ENCODE measurements at places on chromosomes 11 and 22.
A peak's percentile ranks its signal among the peaks of the same experiment; 100 is the strongest.

DNA sequence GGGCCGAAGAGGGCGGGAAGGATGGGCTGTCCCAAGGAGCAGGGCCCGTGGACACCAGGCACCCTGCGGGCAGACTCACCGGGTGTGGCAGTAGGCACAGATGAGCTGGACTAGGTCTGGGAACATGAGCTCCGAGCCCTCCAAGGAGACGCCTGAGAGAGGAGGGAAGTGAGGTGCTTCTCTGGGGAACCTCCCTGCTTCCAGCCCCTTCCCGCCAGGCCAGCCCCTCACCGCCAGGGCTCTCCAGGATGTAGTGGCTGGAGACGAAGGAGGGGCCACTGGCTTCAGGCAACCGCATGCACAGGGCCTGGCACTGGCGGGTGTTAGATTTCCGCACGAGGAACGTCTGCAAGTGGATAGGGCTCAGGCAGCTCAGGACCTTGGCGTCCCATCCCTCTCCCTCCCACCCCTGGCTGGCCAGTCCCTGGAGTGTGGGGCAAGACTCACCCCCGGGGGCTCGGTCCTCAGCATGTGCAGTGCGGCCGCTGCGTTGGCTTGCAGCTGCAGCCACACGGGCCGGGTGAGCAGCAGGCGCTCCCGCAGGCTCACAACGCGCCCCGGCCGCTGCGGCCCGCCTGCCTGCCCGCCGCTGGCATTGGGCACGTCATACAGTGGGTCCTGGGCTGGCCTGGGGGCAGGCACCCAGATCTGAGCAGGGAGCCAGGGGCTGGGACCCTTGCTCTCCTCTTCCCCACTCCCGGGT, 552 bp downstream of the RIN1 start:
- peaks cover 46% of the 10 kb centered on the region for H3K27me3 ChIP-seq
- no peak for DNase-seq
- H3K4me3 ChIP-seq: no peak overlapping the region

DNA sequence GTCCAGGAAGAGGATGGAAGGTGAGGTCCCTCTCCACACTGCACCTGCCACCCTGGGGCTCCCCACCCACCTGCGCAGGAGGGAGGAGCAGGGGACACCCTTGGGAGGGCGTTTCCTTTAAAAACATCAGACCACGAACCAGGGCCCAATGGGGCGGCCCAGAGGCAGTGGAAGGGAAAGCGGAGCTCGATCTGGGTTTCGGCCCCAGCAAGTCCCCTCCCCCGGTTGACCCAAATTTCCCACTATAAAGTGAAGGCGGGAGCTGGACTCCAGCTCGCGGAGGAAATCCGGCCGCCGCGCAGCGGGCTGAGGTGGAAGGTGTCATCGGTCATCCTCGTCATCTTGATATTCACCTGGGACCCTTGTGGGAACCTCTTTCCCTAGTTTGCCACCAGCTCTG, 99.3 kb downstream of the WNT7B start:
- no peaks in the 10 kb centered on the region for H3K36me3 ChIP-seq
- H3K4me1 ChIP-seq: no peaks in the 10 kb centered on the region
- H3K27ac ChIP-seq: no peak overlapping the region
- H3K4me3 ChIP-seq: no peak overlapping the region
- H3K27me3 ChIP-seq: peaks cover 86% of the 10 kb centered on the region
- no peak for DNase-seq

DNA sequence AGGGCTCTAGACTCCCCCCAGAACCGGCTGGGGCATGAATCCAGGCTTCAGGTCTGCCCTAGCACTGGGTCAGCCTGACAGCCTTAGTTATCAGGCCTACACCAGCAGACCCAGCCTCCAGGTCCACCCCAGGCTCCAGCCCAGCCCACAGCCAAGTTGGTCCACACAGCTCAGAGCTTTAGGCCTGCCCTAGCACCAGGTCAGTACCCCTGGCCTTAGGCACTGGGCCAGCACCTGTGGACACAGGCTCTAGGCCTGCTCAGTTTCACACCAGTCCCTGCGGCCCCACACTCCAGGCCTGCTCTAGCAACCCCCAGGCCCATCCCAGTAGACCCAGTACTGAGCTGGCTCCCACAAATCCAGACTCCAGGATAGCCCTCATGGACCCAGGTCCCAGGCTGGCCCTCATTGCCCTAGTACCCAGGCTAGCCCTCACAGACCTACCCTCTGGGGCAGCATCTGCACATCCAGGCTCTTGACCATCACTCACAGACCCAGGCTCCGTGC, 52.7 kb downstream of the CLPB start:
- H3K4me3 ChIP-seq: no peak overlapping the region
- H3K27me3 ChIP-seq: no peaks in the 10 kb centered on the region
- no peak overlapping the region for H3K27ac ChIP-seq
- H3K4me1 ChIP-seq: no peaks in the 10 kb centered on the region

DNA sequence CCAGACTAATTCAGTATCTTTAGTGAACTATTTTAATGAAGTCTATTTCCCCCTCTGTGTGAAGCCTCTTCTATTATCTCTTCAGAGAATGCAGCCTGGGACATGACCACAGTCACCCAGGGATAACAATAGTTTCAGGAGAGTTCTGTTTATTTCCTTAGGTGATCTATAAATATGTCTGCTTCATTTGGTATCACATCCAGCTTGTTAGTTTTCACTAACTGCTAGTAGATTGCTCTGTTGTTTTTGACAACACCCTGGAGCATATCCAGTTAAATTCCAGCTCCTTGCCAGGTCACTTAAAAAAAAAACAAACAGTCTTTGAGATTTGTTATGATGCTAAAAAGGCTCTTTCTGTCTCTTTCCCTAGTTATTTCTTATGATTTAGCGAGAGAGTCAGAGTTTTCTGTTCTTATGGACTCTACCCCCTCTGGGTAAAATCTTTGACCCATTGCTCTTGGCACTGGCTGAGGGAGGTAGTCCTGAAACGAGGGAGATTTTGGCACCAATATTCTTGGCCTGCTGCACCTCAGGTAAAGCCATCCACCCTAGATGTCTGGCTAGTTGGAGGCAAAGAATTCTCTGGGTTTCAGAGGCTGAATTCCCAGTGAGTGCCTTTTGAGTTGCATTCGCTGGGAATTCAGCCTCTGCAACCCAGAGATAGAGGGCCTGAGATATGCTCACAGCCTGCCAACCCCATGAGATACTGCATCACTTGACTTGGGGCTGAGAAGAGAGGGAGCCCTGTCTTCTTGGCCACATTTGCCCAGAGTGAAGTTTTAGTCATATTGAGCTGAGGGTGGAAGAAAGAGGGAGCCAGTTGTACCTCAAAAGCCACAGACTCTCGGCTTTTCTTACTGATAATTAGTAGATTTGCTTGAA, 159.1 kb downstream of the PGR start:
- no peaks in the 10 kb centered on the region for H3K27me3 ChIP-seq
- no peaks in the 10 kb centered on the region for H3K4me1 ChIP-seq
- H3K36me3 ChIP-seq: no peaks in the 10 kb centered on the region
- H3K27ac ChIP-seq: no peak overlapping the region

DNA sequence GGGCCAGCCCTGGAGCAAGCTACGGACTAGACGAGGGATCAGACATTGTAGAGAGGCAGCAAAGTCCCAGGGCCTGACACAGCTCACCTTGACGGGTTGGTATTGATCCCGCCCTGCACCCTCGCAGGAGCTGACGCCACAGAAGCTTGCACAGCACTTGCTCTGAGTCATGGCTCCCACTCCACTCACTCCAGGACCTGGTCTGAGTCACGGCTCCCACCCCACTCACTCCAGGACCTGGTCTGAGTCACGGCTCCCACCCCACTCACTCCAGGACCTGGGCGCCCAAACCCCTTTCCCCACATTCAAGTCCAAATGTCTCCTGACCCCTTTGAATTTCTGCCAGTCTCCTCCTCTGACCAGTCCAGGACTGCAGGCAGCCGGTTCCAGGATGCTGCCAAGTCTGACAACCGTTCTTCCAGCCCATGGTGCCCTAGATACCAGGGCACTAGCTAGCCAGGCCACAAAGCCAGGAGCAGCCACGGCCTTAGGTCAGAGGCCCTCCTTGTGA, 6.0 kb upstream of the PNPLA5 start:
- H3K36me3 ChIP-seq: no peaks in the 10 kb centered on the region
- H3K4me1 ChIP-seq: no peaks in the 10 kb centered on the region
- DNase-seq: no peak
- no peak overlapping the region for H3K4me3 ChIP-seq

GRCh38 chr11:91860661-91861060, 364.0 kb upstream of the FAT3 start:
- H3K4me3 ChIP-seq: no peak overlapping the region
- DNase-seq: no peak
- no peak overlapping the region for H3K27ac ChIP-seq
- no peaks in the 10 kb centered on the region for H3K27me3 ChIP-seq
- H3K36me3 ChIP-seq: no peaks in the 10 kb centered on the region
- no peaks in the 10 kb centered on the region for H3K4me1 ChIP-seq

- no peaks in the 10 kb centered on the region for H3K36me3 ChIP-seq
- H3K4me1 ChIP-seq: no peaks in the 10 kb centered on the region
- peaks cover 93% of the 10 kb centered on the region for H3K27me3 ChIP-seq
- DNase-seq: no peak
- no peak overlapping the region for H3K27ac ChIP-seq
These were observed 6.0 kb downstream of the FGF19 start for GRCh38 chr11:69697861-69698260.

DNA sequence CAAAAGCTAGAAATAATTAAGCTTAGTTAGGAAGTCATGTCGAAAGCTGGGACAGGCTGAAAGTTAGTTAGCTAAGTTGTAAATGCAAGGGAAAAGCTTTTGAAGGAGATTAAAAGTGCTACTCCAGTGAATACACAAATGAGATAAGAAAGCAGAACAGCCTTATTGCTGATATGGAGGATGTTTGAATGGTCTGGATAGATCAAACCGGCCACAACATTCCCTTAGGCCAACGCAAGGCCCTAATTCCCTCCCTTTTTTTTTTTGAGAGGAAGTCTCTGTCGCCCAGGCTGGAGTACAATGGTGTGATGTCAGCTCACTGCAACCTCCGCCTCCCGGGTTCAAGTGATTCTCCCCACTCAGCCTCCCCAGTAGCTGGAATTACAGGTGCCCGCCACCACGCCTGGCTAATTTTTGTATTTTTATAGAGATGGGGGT, 23.3 kb upstream of the WEE1 start:
- H3K27ac ChIP-seq: peak overlapping the region; percentile 71
- peaks cover 22% of the 10 kb centered on the region for H3K4me1 ChIP-seq
- no peak overlapping the region for H3K4me3 ChIP-seq
- H3K36me3 ChIP-seq: no peaks in the 10 kb centered on the region
- no peaks in the 10 kb centered on the region for H3K27me3 ChIP-seq

GRCh38 chr11:10490398-10491241, 35.6 kb downstream of the AMPD3 start:
- H3K27ac ChIP-seq: no peak overlapping the region
- no peak for DNase-seq
- H3K4me3 ChIP-seq: no peak overlapping the region
- peaks cover 19% of the 10 kb centered on the region for H3K4me1 ChIP-seq

DNA sequence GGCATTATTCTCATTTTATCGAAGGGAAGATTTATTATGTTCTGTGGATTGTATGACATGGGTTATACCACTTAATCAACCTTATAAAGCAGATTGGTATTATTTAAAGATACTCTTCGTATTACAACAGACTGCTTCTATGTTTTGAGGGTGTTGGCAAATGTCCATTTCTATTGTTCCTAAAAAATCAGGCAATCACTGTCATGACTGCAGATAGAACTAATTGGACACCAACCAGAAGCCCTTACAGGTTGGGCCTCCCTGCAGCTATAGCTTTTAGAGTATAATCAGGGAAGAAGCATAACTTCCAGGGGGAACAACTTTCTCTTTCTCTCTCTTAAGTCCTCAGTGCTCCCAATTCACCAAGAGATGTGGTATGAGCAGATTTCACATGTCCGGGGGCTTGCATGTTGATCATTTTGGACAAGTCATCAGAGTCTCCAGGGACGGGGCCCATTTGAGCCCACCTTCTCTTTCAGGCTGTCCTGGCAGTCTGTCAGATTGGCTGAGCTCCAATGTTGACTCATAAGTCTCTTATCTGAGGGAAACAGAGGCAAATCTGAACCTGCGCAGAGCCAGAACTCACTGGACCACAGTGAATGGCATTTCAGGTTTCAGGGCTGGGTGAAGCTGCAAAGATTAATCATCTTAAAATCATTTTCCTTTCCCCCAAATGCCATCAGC, 264.0 kb upstream of the CCDC90B start:
- H3K4me3 ChIP-seq: no peak overlapping the region
- H3K27ac ChIP-seq: no peak overlapping the region
- DNase-seq: no peak
- no peaks in the 10 kb centered on the region for H3K4me1 ChIP-seq
- H3K27me3 ChIP-seq: no peaks in the 10 kb centered on the region

DNA sequence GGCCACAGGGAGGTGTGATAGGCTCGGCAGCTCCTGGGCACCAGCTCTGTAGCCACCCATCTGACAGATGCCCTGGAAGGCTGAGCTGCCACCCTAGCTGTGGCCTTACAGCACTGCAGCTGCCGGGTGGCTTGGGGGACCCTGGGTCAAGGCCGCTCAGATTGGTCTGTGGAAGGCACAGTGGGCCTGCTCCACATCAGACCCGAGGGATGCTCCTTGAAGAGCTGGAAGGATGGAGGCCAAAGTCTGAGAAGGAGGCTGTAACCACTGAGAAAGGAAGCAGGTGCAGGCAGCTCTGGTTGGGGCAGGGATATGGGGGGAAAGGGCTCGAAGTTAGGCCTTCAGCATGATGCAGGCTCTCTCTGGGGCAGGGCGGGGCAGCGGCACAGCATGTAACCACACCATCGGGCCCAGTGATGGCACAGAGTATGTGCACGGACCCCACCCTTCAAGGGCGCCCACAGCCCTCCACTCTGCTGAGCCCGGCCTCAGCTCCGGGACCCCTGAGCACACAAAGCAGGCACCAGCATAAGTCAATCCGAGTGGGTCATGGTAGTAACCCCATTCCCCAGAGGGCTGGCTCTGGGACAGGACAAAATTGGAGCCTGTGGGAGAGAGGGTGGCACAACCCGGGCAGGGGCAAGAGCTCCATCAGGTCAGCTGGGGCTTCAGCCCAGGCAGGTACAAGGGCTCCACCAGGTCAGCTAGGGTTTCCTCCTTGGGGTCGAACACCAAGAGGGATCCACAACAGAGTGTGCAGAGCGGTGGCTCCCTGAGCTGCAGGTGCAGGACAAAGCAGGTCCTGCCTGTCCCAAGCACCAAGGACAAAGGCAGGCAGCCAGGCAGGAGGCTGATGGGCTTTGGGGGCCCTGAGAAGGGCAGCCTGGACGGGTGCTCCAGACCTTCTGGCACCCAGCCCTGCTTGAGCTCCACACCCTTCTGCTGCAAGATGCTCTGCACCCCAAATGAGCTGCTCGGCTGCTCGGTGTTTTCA, 1511.1 kb downstream of the BRD1 start:
- no peaks in the 10 kb centered on the region for H3K4me1 ChIP-seq
- H3K27ac ChIP-seq: no peak overlapping the region
- H3K27me3 ChIP-seq: no peaks in the 10 kb centered on the region
- no peaks in the 10 kb centered on the region for H3K36me3 ChIP-seq
- no peak for DNase-seq
- H3K4me3 ChIP-seq: no peak overlapping the region

DNA sequence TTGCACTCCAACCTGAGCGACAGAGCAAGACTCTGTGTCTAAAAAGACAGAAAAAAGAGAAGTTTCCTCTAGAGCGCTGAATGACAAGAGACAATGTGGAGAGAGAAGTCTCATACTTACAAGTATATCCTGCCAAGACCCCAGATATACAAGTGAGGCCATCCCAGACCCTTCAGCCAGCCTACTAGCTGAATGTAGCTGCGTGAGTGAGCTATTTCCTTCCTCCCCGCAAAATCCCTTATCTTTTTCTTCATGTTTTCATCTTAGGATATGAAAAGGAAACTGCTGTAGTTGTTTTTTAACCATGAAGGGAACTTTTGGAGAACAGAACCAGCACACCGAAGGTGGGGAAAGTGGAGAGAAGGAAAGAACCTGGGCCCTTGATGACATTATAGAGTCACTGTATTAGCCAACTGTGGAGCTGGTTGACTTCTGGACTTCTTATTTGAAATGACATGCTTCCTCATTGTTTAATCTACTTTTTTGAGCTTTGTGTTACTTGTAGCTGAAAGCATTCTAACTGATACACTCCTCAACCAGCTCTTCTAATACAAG, 4.4 kb upstream of the DDX17 start:
- DNase-seq: no peak
- peaks cover 11% of the 10 kb centered on the region for H3K4me1 ChIP-seq
- H3K27me3 ChIP-seq: no peaks in the 10 kb centered on the region
